ENCODE measurements at places on chromosomes 4 and X. TPM values are rescaled to one million over a fixed set of nuclear protein-coding genes. Genes with fewer than 3 reads are reported as not detected.

DNA sequence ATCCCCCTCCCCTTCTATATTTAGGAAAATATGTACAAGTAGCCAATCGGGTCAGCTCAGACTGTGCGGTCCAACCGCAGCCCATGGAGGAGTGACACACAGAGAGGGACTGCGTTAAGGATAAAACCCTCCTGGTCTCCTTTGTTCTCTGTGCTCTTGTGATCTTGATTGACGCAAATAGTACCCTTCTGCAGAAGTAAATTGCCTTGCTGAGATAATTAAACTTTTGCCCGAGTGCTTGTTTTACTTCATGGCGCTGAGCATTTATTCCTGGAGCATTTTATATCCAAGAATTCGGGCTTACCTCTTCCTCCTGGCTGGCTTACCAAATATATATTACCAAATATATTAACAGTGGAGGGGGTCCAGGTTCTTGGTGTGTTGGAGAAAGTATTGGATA lies 184.2 kb downstream of the STAG2 start:
- DNase-seq = no peak

DNA sequence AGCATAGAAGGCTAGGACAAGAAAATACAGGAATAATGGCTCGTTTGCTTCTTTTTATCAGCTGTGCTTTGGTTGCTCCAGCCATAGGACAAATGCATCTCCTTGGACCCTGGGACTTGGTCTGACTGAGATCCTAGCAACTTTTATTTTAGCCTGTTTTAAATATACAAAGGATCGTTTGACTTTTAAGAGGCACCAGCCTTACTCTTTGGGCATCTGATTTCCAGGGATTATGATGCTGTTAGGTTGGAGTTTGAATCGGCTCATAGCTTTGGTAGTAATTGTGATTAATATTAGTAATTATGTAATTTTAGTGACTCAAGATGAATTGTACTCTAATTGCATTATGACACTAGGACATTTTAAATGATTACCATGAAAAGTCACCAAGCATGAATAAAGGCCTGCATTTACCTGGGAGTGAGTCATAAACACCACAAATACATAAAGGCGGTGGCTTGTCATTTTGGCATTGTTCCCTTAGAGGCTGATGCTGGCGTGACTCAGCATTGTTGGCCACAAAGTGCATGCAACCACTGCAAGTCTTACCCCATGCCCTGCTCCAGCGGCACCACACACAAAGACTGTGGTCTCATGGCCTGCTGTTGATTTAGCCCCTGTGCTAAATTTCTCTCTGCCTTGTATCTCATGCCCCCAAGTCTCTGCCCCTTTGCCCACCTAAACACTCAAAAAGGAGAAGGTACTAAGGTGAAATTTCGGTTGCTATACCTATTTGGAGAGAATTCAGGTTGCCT lies 12.4 kb downstream of the GPAT3 start:
- DNase-seq = peak; percentile 40

DNA sequence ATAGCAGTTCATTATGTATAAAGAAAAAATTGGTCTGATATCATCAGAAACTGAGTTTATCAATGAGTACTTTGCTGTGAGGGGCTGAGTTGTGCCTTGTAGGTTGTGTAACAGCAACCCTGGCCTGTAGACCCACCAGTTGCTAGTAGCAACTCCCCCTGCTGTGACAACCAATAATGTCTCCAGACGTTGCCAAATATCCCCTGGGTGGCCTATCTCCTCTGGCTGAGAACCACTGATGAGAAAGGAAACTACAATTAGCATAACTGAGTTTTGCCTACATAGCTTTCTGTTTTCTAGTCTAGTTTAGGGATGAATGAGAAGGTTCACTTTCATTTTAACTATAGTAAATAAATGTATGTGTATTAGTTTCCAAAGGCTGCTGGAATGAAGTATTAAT lies 234.1 kb downstream of the CPE start:
- no peak for DNase-seq

- no peak for DNase-seq
These were observed 282.4 kb downstream of the NR3C2 start for GRCh38 chr4:148159793-148160192.

DNA sequence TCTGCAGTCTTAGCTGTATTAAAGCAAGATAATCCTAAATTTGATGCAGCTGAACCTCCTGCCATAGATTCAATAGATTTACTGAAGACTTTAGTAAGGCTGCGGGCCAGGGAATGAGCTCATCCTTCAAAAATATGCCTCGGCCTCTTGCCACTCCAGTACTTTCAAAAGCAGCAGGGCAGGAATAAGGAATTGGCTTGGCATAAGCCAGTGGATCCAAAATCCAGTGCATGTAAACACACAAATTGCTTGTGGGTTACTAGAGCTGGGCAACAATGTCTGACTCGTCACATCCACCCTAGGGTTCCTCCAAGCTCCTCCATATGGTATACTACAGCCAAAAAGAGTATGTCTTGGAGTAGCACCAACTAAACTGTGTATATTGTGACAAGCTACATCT lies 165.0 kb downstream of the AMELX start:
- DNase-seq = no peak

DNA sequence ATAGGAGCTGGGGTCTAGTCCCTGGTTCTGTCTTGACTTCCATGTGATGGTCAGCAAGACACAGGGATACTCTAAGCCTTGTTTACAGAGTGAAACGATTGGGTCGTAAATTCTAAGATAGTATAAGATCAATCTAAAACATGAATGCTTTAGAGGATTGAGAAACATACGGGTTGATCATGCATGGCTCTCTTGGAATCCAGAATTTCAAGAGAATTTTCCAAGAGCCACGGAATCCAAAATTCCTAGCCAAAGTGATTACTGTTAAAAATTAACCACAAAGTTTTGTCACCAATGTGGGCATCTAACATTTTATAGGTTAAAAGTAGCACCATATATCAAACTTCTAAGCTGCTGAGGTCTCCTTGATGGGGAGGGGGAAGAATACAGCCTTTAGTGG lies 16.5 kb downstream of the HS3ST1 start:
- DNase-seq = no peak

GRCh38 chr4:53852343-53852742 lies 212.1 kb downstream of the CHIC2 start:
- no peak for DNase-seq

GRCh38 chr4:146051728-146052391 lies 113.2 kb upstream of the ZNF827 start:
- no peak for DNase-seq

GRCh38 chr4:8593264-8594096 lies 915 bp downstream of the CPZ start:
- DNase-seq = no peak

DNA sequence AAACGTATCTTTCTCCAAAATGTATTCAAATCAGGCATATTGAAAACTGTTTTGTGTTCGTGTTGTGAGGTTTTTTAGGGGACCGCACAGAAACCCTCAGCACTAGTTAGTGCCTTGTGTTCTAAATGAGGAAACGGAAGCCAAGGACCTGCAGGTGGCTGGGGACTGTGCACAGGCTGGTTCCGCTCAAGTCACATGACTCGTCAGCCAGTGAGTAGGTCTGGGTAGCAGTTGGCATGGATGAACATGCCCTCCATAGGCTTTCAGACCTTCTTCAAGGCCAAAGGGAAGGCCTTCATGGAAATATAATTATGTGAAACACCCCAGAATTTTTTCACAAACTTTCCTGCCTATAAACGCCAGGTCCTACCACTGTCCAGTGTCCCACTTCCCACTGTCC lies 1.3 kb upstream of the F11 start:
- no peak for DNase-seq

GRCh38 chrX:46649421-46650260 lies 76.1 kb downstream of the CHST7 start:
- no peak for DNase-seq

GRCh38 chr4:107837317-107837716 lies 12.6 kb downstream of the SGMS2 start:
- DNase-seq = no peak

GRCh38 chrX:72143609-72143907 lies 11.8 kb upstream of the RTL5 start:
- DNase-seq = no peak

GRCh38 chr4:108930186-108930585 lies 167.3 kb upstream of the ETNPPL start:
- no peak for DNase-seq

DNA sequence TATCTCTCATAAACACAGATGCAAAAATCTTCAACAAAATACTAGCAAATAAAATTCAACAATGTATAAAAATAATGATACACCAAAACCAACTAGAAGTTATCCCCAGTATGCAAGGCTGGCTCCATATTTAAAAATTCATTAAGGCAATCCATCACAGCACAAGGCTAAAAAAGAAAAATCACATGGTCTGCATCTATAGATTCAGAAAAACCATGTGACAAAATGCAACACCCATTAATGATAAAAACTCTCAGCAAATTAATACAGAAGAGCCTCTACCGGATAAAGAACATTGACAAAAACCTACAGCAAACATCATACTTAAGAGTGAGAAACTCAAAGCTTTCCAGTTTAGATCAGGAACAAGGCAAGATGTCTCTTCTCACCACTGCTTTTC lies 182.6 kb downstream of the COL25A1 start:
- DNase-seq = no peak

GRCh38 chrX:69077895-69078455 lies 87.3 kb downstream of the PJA1 start:
- no peak for DNase-seq

- no peak for DNase-seq
These were observed 3.5 kb downstream of the ZAR1 start for GRCh38 chr4:48493452-48494100.

GRCh38 chr4:2935762-2936743 lies 27.2 kb downstream of the NOP14 start:
- DNase-seq = no peak

GRCh38 chr4:91198951-91199350 lies 1071.8 kb downstream of the CCSER1 start:
- no peak for DNase-seq

GRCh38 chr4:46648088-46648744 lies 258.3 kb upstream of the GABRA2 start:
- no peak for DNase-seq

DNA sequence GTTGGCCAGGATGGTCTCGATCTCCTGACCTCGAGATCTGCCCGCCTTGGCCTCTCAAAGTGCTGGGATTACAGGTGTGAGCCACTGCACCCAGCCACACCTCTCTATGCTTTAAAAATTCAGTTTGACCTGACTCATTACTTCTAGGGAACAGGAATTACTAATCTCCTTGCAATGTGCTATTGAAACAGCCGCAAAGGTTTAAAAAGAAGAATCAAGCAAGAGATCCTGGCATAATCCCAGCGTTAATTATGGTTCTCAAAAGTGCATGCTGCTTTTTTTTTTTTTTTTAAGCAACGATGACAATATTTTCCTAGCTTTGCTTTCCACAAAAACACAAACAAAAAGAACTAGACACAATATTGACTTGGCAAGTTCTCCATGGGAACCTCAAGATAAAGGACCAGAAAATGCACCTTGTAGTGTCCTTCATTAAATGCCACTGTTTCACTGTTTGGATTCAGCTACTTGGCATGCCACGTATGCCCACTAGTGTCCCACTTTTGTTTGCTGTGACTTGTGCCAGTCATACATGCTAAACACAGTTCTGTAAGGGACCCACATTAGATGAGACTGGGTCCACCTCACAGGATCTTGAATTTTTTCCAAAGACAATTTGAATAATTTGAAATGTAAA lies 112.6 kb upstream of the PPARGC1A start:
- DNase-seq = no peak

DNA sequence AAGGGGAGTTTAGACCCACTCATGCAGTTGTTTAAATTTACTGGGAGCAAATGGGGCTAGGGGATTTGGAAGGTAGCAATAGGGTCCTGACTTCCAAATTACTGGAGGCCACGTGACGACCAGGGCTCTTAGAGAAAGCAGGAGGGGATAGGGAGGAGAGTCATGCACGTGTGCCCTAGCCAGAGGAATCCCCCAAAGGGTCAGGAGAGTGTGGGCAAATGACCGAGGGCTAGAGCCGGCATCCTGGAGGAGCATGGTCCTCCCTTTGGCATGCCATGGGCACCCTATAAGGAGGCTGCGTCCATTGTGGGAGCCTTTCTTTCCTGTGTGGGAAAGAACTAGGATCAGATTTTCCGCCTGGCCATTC lies 25.5 kb upstream of the GPC4 start:
- DNase-seq = no peak

DNA sequence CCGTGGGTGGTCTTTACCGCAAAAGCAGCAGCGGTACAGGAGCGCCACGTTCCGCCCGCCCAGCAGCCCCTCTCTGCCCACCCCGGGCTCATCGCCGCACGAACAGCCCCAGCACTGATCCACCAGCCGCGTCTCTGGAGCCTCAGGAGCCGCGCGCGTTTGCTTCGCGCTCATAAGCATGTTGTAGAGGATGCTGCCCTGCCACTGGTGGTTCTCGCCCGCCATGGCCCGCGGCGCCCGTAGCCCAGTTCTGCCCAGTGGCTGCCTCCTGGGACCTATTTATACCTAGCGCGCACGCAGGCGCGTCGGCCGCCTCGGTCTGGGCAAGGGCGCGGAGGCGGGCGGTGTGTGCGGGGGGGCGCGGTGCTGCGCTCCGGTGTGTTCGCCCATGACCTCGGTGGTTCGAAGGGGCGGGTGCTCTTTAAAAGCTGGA lies at the start of gene NR0B1:
Gene NR0B1 (minus strand): TSS at position 252 of the 433 bp plus-strand sequence. CDS start 27 bp downstream, at position 225.
- DNase-seq = no peak

GRCh38 chr4:123064390-123064789 lies 142.0 kb upstream of the NUDT6 start:
- no peak for DNase-seq

DNA sequence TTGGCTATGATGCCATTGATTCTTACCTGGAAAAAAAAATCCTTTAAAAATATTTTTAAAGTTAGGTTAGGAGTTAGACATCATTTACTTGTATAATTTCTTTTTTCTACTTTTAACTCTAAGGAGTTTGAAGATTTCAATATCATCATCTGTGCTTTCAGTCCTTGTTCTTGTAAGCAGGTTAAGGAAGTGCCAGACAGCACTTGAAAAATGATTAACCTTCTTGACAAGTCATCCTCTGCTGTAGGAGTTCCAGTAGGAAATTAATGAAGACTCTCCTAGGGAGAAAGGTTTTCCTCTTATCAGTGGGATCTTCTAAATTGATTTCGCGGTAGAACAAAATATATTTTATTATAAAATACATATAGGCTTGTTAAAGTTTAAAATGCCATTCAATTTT lies 29.1 kb upstream of the ANAPC4 start:
- DNase-seq = no peak

- DNase-seq = no peak
These were observed 55.3 kb upstream of the RAPGEF2 start for GRCh38 chr4:159047478-159048165.

Gene FHDC1
- polyA plus RNA-seq = 1.6 TPM

Gene FAM184B
- polyA plus RNA-seq = 0.04 TPM

Gene POF1B
- polyA plus RNA-seq = 2.2 TPM

Gene KLKB1
- polyA plus RNA-seq = 0.44 TPM

Gene SORBS2
- 493 TPM for polyA plus RNA-seq

Gene TMEM164
- polyA plus RNA-seq = 12.4 TPM

Gene RHOXF2
- not detected for polyA plus RNA-seq

Gene PLP1
- 20.9 TPM for polyA plus RNA-seq

Gene CFI
- 24.8 TPM for polyA plus RNA-seq

Gene AFP
- polyA plus RNA-seq = not detected

Gene STOX2
- polyA plus RNA-seq = 4.0 TPM

Gene PNCK
- polyA plus RNA-seq = 73.7 TPM

Gene OTC
- 0.41 TPM for polyA plus RNA-seq

Gene NIPAL1
- polyA plus RNA-seq = 1.2 TPM

Gene CXCL10
- polyA plus RNA-seq = 0.48 TPM

Gene SPANXN4
- not detected for polyA plus RNA-seq

Gene MCUB
- 15.2 TPM for polyA plus RNA-seq

Gene ABCG2
- 3.7 TPM for polyA plus RNA-seq
